ENCODE measurements at places on chromosomes 4 and X.

DNA sequence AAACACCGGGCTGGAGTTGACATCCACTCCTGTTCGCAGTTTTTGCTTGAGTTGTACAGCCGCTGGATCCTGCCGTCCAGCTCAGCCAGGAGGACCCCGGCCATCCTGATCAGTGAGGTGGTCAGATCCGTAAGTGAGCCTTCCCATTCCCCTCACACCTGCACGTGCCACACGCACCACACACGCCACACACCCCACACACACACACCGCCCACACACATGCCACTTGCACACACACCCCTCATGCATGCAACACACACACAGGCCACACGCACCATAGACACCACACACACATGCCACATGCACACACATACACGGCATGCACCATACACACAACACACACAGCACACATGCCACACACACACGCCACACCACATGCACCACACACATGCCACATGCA, 20.1 kb upstream of the MSANTD1 start:
- no peak for DNase-seq

DNA sequence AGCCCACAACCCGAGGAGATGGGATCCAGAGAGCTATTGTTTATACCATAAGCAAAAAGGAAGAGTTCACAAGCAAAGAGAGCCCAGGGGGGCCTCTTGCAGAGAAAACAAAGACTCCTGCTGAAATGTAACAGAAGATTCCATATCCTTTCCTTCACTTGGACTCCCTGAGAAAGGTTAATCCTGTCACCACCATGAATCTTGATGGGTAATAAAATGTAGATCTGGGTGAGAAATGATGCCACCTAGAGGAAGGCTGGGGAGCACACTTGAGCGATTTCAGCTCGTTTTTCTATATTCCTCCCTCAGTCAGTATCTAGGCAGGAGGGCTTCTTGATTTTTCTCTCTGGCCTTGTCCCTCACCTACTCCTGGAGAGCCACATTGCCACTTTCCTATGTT, 10.2 kb upstream of the KCNE5 start:
- no peak for DNase-seq

- DNase-seq: no peak
Measured at GRCh38 chr4:109703664-109704361, 568 bp upstream of the CASP6 start.

- DNase-seq: peak; percentile 6
Measured at GRCh38 chrX:135185795-135186443, 14.7 kb upstream of the CT55 start.

- DNase-seq: no peak
Measured at GRCh38 chr4:79338148-79338547, 12.3 kb upstream of the NAA11 start.

GRCh38 chrX:39559229-39559628, 538.5 kb downstream of the BCOR start:
- no peak for DNase-seq

All from stimulated activated CD4-positive, alpha-beta T cell treated with anti-CD3 and anti-CD28 coated beads, Interleukin-15, amount 100 ng/mL, for 48 hours (primary cell).